Aorta (tissue), 5 donors: ENCODE measurements at places on chromosomes 3 and 15.
A peak's percentile ranks its signal among the peaks of the same experiment; 100 is the strongest.

DNA sequence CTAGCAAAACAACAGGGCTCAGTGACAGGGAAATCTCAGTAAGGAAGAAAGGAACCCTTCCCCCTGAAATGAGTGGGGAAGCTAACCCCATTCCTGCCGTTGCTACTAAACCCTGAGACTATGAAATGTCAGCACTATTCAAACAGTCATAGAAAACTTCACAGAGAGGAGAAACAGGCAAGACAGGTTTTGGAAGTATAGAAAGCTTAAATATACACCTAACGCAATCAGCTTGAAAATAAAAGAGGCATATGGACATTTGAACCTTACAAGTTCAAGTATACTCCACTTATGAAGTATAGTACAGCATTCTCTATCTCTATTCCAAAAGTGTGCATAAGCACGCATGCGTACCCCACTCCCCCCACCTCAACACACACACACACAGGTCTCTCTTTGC lies 17.6 kb upstream of the FRMD4B start:
- DNase-seq, result no peak

DNA sequence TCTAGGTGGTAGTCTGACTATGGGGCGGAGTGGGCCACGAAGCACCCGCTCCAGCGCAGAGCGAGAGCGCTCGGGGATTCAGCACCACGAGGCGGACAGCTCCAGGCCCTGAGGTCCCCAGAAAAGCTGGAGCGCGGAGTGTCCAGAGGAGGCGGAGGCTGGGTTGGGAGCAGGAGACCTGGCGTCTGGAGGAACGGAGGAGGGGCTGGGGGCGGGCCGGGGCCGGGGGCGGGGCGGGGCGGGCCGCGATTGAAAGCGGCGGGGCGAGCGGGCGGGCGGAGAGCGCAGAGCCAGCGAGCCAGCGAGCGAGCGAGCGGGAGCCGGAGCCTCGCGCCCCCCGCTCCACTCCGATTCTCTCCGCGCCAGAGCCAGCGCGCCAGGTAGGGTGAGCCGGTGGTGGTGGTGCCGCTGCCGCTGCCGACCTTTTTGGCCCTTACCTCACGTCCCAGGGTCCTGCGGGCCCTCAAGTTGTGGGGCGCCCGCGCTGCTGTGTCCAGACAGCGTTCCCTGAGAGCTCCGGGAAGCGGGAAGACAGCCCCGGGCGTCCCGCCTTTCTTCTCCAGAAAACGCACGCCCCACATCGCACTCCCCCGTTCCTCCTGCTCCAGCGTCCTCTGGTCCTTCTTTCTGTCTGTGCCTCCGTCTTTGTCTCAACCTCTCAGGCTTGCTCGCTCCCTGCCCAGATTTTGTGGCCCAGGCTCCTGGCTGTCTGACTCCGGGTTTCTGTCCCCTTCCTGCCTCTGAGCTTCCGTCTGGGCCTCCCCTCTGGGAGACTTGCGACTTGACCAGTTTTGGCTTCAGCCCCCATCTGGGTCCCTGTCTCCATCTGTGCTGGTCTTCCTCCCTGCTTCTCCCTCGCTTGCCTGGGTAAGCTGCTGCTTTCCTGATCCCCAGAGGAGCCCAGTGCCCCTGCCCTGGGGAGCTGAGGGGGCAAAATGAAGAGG lies at the start of gene GRM2:
Gene GRM2, plus strand, starts transcription at position 281 of the 944 bp plus-strand sequence. CDS start 1,916 bp downstream, outside the sequence.
- DNase-seq, result peak; percentile 87

GRCh38 chr3:117079997-117080396 lies 370.4 kb downstream of the TUSC7 start:
- no peak for DNase-seq

- DNase-seq, result no peak
Measured at GRCh38 chr3:76826861-76827260, 213.0 kb upstream of the ROBO2 start.

GRCh38 chr15:60762167-60762566 lies 283.2 kb upstream of the ICE2 start:
- DNase-seq, result no peak

- no peak for DNase-seq
Measured at GRCh38 chr3:11306817-11307589, 34.8 kb downstream of the ATG7 start.
